Caki2 (cell line): ENCODE measurements at places on chromosomes 1 and 21. TPM values are rescaled to one million over a fixed set of nuclear protein-coding genes. Genes with fewer than 3 reads are reported as not detected.

The ZC3H12A gene
- 4.2 and 6.2 TPM in 2 replicates for total RNA-seq

The OR10Z1 gene
- not detected in 2 replicates for total RNA-seq

The C8A gene
- total RNA-seq: not detected in 2 replicates

The KIF26B gene
- 0.26 and 1.1 TPM in 2 replicates for total RNA-seq

The SPATA1 gene
- not detected in 2 replicates for total RNA-seq

The LEMD1 gene
- total RNA-seq: 0.27 TPM in 1 of 2 replicates, not detected in the other

The TNFRSF8 gene
- 0.30 TPM in 1 of 2 replicates, not detected in the other for total RNA-seq

The CFAP141 gene
- not detected in 2 replicates for total RNA-seq

The ARMH1 gene
- not detected in 2 replicates for total RNA-seq

The SRGAP2B gene
- total RNA-seq: 15.0 and 24.0 TPM in 2 replicates

The SUSD4 gene
- total RNA-seq: 3.5 and 11.9 TPM in 2 replicates

The LCE1B gene
- not detected in 2 replicates for total RNA-seq

The ORC1 gene
- 13.3 and 18.0 TPM in 2 replicates for total RNA-seq

The FCRL1 gene
- not detected in 2 replicates for total RNA-seq

The G0S2 gene
- 8.1 and 48.4 TPM in 2 replicates for total RNA-seq

The CFHR1 gene
- 1.0 TPM in 1 of 2 replicates, not detected in the other for total RNA-seq

The SIM2 gene
- 0.27 TPM in 1 of 2 replicates, not detected in the other for total RNA-seq

The KCNE2 gene
- not detected in 2 replicates for total RNA-seq

The PODN gene
- total RNA-seq: not detected in 2 replicates

The DDR2 gene
- total RNA-seq: not detected in 2 replicates

The WNT2B gene
- 0.23 and 0.37 TPM in 2 replicates for total RNA-seq

The PROX1 gene
- total RNA-seq: not detected in 2 replicates

The RXRG gene
- total RNA-seq: not detected in 2 replicates

The F5 gene
- total RNA-seq: not detected in 2 replicates

The CAPZA1 gene
- total RNA-seq: 192 and 237 TPM in 2 replicates

The CELA3A gene
- not detected in 2 replicates for total RNA-seq

The LCE3D gene
- not detected in 2 replicates for total RNA-seq

The PCAT6 gene
- not detected in 2 replicates for total RNA-seq

The DNAJC28 gene
- not detected in 2 replicates for total RNA-seq

The KRTAP21-1 gene
- not detected in 2 replicates for total RNA-seq

The KRTAP13-2 gene
- not detected in 2 replicates for total RNA-seq

The ZNF695 gene
- total RNA-seq: not detected in 2 replicates

The NPHP4 gene
- 3.5 and 6.1 TPM in 2 replicates for total RNA-seq

The ZYG11B gene
- total RNA-seq: 6.6 and 14.7 TPM in 2 replicates
